ENCODE measurements at places on chromosomes 2 and 18. TPM values are rescaled to one million over a fixed set of nuclear protein-coding genes. Genes with fewer than 3 reads are reported as not detected.

The DQX1 gene
- total RNA-seq: not detected

The AGBL5 gene
- total RNA-seq: 13.7 TPM

The CPS1 gene
- total RNA-seq: 0.44 TPM

The SERPINB4 gene
- total RNA-seq: not detected

The CIDEA gene
- total RNA-seq: not detected

The ZNF521 gene
- 130 TPM for total RNA-seq

The CENPA gene
- 7.8 TPM for total RNA-seq

The FER1L5 gene
- total RNA-seq: not detected

The AFF3 gene
- under 0.01 TPM for total RNA-seq

The EFHD1 gene
- not detected for total RNA-seq

The DSC3 gene
- total RNA-seq: under 0.01 TPM

The LAMA3 gene
- 2.8 TPM for total RNA-seq

The GPR17 gene
- not detected for total RNA-seq

The HMSD gene
- not detected for total RNA-seq

- DNase-seq: no peak
Observed at GRCh38 chr2:240292035-240292574, 143.4 kb upstream of the GPC1 start.

- peak; percentile 42 for DNase-seq
Observed at GRCh38 chr2:27118525-27119329, at the start of gene CGREF1. CGREF1 (minus strand) TSS chr2:27119128; CDS start chr2:27104366, 14,762 bp downstream.

DNA sequence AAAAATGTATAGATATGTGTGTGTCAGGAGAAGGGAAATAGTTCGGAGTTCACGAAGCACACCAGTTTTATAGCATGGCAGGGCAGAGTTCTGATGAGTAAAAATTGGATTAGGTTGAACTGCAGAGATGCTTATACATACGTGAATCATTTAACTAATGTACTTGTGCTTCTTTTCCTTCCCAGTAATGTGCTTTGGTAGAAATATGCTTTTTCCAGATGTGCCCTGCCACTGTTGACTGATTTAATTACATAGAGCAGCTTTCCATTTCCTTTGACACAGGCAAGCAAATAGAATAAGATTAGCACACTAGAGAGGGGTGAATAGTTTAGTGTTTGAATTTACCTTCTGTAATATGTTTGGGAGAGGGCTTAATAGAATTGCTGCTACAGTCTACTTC lies 28.9 kb upstream of the ARMC9 start:
- no peak for DNase-seq

DNA sequence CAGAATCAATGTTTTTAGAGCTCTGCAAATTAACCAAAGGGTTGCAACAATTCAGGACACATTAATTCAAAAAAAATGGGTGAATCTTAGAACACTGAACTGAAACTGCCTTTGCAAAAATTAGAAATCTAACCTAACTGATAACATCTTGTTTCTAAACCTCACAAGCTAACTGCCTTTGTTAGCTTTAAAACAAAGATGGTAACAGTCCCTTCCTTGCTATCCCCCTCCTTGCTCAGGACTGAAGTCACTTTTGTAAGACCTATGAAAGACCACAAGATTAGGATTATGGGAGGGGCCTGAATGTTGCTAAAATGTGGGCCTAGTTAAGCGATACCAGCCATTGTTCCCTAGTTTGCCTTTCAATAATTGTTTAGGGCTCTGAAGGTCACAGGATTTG lies 44.9 kb upstream of the LONRF2 start:
- DNase-seq: no peak

GRCh38 chr18:78792736-78793135 lies 186.9 kb upstream of the SALL3 start:
- DNase-seq: no peak

DNA sequence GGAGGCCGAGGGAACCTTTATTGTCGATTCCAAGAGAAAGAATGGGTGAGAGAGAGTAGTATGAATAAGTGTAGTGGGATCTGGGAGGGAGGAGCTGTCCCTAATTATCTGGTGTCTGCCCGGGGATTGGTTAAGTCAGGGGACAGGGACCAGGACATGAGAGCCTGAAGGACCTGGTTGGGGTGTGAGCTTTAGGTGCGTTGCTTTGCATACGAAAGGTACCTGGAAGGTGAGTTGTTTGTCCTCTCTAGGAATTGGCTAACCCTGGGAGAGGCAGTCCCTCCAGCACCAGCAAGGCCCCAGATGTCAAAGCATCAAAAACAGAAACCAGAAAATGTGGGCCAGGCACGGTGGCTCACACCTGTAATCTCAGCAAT lies 48.1 kb upstream of the RPL31 start:
- no peak for DNase-seq

DNA sequence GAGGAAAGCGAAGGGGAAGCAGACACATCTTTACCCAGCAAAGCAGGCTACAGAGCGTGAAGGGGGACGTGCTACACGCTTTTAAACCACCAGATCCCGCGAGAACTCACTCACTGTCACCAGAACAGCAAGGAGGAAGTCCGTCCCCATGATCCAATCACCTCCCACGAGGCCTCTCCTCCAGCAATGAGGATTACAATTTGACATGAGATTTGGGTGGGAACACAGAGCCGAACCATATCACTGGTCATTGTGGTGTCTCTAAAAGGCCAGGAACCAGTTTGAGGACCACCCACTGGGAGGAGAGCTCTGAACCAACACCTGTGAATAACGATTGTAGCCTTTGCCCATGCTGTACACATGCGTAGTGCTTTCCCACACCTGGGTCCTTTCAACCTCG lies 116.6 kb upstream of the FAM136A start:
- no peak for DNase-seq

GRCh38 chr18:41982942-41983660 lies 28.1 kb downstream of the PIK3C3 start:
- DNase-seq: peak; percentile 35

DNA sequence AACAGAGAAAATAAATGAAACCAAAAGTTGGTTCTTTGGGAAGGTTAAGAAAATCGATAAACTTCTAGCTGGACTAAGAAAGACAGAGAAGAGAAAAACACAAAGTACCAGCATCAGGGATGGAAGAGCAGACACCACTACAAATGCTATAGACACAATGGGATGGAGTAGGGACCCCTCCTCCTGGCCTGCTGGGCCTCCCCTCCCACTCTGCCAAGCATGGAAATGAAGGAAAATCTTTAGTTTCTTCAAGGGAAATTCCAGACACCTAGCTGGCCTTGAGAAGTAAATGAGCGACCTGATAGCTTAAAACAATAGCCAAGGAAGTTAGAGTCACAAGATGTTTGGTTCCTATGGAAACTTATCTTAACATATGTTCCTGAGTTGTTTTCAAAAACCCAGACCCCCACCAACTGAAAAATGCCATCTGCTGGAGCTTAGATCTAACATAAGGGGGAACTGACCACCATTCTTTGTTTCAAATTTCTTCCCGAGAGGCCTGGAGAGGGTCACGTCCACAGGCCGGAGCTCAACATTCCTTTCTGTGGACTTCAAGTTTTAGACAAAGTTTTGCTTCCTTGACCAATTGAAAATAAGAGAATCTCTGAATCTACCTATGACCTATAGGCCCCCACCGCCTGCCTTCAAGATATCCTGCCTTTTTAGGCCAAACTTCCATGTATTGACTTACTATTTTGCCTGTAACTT lies 101.9 kb downstream of the BIN1 start:
- no peak for DNase-seq

GRCh38 chr2:109080109-109080508 lies 48.9 kb upstream of the SH3RF3 start:
- DNase-seq: no peak

- peak; percentile 39 for DNase-seq
Observed at GRCh38 chr2:222652491-222653255, 3.2 kb downstream of the FARSB start.

- DNase-seq: peak; percentile 57
Observed at GRCh38 chr2:159090514-159091201, 122.2 kb downstream of the TANC1 start.

- DNase-seq: no peak
Observed at GRCh38 chr2:136383167-136383566, 265.2 kb upstream of the CXCR4 start.

- no peak for DNase-seq
Observed at GRCh38 chr2:99389371-99389770, 52.2 kb downstream of the EIF5B start.

DNA sequence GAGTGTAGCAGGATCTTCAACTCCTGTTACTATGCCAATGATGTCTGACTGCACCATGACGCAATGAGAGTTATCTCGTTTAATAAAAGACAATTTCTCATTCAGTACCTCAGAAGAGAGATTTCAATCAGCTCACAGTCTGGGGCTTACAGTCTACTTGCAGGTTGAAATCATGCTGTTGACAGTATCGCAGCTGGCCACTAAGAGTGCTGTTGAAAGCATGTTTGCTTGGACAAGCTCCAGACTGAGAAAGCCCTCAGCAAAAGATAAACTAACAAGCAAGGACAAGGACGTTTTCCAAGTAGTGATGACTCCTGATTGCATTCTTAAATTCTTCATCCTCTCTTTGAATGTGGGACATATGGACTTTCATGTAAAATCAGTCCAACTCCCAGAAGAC lies 145.2 kb upstream of the SYT4 start:
- DNase-seq: no peak

DNA sequence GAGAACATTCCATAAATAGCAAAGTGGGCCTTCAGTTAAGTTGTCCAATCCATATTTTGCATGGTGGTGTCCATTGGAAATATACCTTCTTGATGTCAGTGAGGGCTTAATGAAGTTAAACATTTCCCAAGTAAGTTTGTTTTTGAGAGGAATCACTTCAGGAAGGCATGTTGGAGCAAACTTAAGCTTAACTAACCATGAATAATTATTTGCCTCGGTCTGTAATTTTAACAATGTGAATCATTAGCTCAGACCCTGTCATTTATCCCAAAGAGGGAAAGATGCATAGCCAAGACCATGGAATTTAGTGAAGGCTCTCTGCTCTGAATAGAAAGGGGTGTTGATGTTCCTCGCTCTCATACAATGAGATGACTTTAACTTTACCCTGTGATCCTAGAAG lies 47.4 kb downstream of the SPATS2L start:
- DNase-seq: no peak

- no peak for DNase-seq
Observed at GRCh38 chr2:222673883-222674282, 2.4 kb downstream of the MOGAT1 start.

DNA sequence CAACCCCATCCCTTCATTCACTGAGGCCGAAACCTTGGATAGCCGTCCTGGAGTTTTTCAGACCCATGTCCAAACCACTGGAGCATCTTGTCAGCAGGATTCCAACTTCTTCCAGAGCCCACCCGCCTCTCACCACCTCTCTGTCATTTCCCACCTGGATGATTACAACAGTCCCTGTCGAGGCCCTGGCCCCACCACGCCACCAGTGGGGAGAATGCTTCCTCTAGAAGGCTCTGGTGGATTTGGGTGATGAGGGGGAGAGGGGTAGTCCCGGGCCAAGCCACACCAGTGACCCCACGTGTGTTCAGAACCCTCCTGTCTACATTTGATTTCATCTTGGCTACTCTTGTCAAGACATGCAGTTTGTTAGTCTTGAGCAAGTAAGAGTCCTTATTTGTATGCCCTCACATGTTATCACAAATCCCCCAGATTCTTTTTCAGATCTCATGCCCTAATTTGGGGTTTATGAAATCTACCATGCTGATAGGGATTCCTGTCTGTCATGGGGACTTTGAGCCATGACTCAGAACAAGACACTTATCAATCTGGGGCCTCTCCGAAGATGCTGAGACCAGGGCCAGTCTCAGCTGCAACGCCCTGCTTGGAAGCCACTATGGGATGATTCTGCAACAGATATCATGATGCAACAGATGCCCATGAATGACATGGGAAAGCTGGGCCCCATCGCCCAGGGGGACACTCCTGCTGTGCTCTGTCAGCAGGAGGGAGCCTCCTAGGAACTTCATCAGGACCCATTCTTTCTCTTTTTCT lies 186.1 kb downstream of the ZFP36L2 start:
- no peak for DNase-seq

- no peak for DNase-seq
Observed at GRCh38 chr2:213429516-213429915, 145.3 kb downstream of the SPAG16 start.

- DNase-seq: peak; percentile 80
Observed at GRCh38 chr2:168773719-168774521, 28.5 kb upstream of the NOSTRIN start.
